Cortex of kidney (tissue), 1 donor: ENCODE measurements at places on chromosomes 3 and 15.

- DNase-seq, result no peak
Observed at GRCh38 chr15:64907991-64908390, 3.7 kb upstream of the ANKDD1A start.

DNA sequence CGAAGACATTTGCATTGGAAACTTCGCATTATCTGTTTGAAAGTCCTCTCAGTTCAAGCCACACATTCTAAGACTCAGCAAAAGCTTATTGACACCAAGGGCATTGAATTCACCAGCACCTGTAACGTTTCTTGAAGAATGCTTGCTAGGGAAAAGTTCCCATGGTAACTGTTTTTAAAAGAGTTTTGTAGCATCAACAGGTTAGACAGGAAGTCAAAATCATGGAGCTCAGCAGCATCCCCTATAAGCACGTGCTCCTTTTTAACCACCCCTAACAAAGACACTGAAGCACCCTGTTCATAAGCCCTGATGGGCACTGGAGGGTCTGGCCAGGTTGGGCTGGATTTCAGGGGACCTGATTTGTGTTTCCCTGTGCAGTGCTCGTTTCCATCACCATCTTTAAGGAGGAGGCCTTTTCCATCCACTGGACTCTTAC lies 229.7 kb upstream of the BHLHE40 start:
- no peak for DNase-seq

DNA sequence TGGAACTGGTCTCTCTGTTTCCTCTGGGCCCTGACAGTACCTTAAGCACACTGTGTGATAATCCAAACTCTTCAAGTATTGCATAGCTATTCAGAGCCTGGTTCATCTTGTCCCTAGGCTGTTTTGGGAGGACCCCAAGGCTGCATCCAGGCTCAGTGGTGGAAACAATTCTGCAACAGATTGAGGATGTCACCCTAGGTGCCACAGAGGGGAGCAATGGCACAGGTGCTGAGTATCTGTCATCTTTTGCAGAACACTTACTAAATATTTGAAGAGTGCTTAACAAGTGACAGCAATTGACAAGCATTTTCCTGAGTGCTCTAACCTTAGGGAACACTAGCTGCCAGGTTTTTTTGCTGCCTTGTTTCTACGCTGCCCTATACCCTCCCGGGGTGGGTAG lies 27.8 kb downstream of the STARD5 start:
- DNase-seq, result no peak

- no peak for DNase-seq
Observed at GRCh38 chr15:72037321-72037720, 80.6 kb downstream of the MYO9A start.

DNA sequence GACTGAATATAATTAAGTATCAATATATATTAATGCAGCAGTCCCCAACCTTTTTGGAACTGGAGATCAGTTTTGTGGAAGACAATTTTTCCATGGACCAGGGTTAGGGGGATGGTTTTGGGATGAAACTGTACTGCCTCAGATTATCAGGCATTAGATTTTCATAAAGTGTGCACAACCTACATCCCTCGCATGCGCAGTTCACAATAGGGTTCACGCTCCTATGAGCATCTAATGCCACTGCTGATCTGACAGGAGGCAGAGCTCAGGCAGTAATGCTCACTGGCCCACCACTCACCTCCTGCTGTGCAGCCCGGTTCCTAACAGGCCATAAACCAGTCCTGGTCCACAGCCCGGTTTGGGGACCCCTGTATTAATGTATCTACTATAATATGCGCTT lies 95.6 kb downstream of the ULK4 start:
- no peak for DNase-seq

- no peak for DNase-seq
Observed at GRCh38 chr3:10534066-10534465, 28.7 kb upstream of the ATP2B2 start.

GRCh38 chr3:2465842-2466241 lies 367.2 kb downstream of the CNTN4 start:
- DNase-seq, result no peak

DNA sequence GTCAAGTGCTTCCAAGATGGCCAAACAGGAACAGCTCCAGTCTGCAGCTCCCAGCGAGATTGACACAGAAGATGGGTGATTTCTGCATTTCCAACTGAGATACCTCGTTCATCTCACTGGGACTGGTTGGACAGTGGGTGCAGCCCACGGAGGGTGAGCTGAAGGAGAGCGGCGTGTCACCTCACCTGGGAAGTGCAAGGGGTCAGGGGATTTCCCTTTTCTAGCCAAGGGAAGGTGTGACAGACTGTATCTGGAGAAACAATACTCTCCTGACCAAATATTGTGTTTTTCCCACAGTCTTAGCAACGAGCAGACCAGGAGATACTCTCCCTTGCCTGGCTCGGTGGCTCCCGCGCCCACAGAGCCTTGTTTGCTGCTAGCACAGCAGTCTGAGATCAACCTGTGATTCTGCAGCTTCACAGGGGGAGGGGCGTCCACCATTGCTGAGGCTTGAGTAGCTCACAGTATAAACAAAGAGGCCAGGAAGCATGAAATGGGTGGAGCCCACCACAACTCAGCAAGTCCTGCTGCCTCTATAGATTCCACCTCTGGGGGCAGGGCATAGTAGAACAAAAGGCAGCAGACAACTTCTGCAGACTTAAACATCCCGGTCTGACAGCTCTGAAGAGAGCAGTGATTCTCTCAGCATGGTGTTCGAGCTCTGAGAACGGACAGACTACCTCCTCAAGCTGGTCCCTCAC lies 293.5 kb upstream of the SUCLG2 start:
- no peak for DNase-seq

GRCh38 chr3:38003371-38003816 lies 12.8 kb downstream of the VILL start:
- no peak for DNase-seq

DNA sequence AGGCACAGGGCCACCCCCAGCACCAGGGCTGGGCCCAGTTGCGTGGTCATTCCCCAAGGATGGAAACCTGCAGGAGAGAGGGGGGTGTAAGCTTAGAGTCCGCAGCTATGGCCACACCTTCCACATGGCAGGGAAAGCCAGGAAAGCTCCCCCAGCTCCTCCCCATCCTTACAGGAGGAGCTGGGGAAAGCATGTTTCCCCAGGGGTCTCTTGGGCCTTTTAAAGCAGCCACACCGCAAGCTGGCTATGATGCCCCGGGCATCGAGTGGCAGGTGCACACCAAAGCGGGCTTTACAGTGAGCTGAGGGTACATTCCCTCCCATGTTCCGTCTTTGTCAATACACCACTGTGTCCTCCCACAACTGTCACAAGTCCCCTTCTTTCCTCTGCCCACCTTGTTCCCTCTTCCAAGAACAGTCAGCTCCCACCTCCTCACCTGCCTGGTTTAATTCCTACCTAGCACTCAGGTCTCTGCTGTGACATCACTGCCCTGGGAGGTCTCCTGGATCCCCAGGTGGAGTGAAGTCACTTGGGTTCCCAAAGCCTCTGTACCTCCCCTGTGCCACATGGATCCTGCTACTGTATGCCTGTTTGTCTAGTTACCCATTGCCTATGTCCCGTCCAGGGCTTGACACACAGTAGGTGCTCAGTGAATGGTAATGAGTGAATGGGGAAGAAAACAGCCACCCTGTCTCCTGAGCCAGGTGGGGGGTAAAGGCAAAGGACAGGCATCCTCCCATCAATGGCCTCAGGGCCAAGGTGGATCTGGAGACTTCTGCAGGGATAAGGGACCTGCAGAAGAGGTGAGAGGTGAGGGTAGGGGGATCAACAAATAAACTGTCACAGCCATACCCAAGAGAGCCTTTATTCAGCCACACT lies 3.4 kb downstream of the HYAL3 start:
- DNase-seq, result no peak

GRCh38 chr3:108293858-108294257 lies 2.5 kb upstream of the HHLA2 start:
- DNase-seq, result no peak

DNA sequence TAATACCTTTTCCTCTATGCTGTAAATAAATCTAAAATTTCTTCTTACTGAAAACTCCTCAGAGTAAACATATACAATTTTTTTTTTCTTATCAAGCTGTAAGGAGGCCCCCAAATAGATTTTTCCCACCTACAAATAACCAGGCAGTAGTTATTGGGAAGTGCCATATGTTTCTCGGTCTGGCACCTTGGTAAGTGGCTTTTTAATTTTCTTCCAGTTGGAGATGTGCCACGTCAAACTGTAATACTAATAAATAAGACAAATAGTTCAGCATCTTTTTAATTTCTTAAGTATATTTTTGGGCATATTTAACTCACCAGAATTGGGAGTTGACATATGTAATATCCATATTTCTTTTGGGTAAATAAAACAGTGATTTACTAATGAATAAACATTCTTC lies 346.3 kb downstream of the DIPK2A start:
- DNase-seq, result no peak

GRCh38 chr3:134093956-134094355 lies 64.2 kb upstream of the SLCO2A1 start:
- DNase-seq, result no peak

DNA sequence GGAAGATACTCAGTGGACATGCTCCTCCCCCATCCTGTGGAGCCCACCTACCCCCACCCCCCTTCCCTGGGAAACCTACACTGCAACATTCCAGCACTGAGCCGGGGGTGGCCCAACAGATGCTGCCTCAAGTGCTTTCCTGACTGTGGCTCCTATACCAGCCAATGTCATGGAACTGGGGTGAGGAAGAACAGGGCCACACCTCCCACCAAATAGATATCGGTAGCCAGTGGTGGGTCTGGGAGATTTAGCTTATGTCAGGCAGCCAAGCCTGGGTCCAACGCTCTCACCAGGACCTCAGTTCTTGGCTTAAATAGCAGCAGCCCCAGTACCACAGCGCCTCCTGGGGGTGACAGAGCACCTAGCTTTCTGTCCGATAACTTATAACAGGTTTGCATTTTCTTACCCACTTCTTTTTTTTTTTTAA lies 30.3 kb downstream of the CDC25A start:
- DNase-seq, result no peak
